ENCODE measurements at places on chromosomes 6 and 20.
A peak's percentile ranks its signal among the peaks of the same experiment; 100 is the strongest.

DNA sequence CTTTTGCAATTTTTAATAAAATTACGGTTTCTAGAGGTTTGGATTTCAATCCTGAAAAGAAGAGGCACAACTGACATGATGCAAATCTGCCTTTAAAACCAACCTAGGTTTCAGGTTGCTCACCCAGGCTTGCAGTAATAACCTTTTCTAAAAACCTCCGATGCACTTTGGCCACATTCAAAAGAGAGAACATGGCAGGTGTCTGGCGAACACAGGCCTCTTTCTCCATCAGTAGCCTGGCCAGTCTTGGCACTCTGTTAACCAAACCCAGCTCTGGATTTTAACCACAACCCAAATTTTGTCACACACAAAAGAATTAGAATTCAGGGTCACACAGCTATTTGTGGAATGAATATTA lies 55.8 kb upstream of the MAFB start:
- no peak for DNase-seq

- no peak for DNase-seq
Observed at GRCh38 chr20:13333036-13333435, 112.0 kb downstream of the ISM1 start.

DNA sequence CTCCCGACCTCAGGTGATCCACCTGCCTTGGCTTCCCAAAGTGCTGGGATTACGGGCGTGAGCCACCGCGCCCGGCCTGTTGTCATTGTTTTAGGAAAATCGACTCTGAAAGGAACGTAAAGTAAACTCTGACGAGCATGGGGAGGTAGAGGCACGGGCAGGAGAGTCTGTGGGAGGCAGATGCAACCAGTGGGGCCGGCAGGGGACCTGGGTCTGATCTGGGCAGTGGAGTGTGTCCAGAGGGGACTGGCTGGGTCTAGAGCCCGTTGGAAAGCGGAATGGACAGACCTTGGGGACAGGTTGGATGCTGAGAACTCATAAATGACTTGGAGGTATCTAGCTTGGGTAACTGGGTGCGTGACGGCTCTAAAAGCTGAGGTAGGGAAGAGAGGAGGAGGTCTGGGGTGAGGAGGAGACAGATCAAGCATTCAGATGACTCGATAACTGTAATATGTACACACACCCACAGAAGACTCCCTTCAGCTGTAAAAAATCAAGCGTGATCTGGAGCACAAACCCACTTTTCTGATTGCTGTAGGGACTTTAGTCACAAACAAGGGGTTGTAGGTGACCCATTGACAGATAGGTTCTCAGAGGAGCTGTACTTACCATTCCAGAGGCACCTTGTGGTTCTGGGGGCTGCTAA lies 22.4 kb downstream of the MANBAL start:
- DNase-seq, result no peak

DNA sequence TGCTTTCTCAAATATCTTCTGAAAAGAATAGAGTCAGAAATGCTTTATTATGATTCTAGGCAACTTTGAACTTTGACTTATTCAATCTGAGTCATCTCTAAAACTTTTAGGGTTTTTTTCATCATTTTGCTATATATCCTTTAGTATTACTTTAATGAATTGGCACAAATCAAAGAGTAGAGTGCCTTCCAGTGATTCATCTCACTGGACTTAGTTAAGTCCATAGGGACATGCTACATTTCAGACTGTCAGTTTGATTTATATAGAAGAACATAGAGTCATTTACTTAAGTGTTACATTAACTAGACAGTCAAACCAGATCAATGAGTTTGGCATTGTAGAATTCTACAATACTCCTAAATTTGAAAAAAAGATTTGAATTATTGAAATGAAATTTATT lies 1235.7 kb upstream of the MAP3K7 start:
- no peak for DNase-seq

- no peak for DNase-seq
Observed at GRCh38 chr20:9424551-9424950, 89.8 kb upstream of the LAMP5 start.

GRCh38 chr20:49867453-49868215 lies 47.7 kb downstream of the SPATA2 start:
- DNase-seq, result no peak

DNA sequence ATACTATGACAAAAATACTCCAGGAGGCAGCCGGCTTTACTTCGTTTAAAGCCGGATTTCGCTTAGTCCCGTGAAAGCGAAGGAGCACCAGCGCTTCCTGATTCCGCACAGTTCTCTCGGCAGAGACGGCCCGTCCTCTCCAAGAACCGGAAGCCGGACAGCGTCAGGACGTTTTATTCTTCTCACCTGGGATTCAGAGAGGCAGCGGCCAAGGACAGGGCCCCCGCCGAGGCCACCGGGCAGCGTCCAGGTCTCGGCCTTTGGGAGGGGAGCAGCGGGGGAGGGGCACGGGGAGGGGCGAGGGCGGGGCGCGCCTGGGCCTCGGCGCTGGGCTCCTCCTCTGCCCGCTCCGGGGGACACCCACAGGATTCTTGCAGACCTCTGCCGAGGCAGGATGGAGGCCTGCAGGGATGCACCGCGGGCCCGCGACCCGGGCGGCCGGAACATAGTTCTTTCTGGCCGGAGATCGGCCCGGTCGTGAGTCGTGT lies 2.8 kb upstream of the DIDO1 start:
- DNase-seq, result no peak

DNA sequence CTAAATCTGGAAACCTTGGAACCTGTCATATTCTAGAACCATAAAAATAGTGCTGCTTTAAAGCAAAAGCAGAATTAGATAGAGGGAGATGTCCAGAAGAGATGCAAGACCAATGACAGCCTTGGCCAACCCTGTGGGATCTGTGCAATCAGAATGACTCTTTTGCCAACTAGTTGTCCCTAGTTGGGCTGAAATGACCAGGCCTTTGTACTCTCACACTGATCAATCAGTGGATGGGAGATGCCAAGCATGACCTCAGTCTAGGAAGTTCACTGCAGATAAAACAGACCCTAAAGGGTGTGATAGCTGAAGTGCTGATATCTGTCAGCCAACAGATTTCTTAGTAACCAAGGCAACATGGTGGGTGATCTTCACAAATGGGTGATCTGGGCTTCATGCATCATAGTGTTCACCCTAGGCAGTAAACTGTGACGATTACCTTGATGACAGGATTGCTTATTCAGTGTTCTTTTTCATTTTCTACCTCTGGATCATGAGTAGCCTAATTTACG lies 52.1 kb downstream of the BCKDHB start:
- no peak for DNase-seq

GRCh38 chr20:53210931-53211330 lies 238.8 kb downstream of the TSHZ2 start:
- no peak for DNase-seq

GRCh38 chr6:166097914-166098522 lies 69.6 kb downstream of the TBXT start:
- DNase-seq, result peak; percentile 40

DNA sequence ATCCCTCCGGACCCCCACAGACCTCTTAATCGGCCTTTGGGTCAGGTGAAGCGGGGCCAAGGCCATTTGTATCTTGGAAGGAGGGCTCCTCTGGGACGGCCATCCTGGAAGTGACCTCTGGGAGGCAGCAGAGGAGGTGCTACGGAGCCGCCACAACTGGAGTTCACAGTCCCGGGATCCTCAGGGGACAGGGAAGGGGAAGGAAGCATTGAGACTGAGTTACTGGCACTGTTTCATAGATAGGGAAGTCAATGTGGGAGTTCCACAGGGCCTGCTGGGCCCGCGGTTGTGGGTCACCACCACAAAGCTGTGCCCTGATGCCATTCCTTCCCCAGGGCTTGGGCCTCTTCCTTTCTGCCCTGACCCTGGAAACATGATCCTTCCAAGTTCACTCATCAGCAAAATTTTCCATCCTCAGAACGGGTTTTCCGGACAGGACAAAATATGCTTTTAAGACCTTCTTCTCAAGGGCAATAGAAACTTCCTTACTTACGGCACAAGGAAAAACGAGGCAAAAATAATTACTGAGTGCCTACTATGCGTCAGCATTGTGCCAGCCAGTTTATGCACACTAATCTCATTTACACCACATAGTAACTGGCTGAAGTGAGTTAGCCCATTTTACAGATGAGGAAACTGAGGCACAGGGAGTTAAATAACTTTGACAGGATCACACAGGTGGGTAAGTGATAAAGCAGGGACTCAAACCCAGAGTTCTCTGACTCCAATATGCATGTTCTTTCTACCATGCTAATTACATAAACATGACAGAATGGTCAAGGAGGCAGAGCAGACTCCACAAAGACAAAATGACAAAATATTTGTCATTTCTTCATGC lies 143.8 kb downstream of the UNC5CL start:
- DNase-seq, result no peak

DNA sequence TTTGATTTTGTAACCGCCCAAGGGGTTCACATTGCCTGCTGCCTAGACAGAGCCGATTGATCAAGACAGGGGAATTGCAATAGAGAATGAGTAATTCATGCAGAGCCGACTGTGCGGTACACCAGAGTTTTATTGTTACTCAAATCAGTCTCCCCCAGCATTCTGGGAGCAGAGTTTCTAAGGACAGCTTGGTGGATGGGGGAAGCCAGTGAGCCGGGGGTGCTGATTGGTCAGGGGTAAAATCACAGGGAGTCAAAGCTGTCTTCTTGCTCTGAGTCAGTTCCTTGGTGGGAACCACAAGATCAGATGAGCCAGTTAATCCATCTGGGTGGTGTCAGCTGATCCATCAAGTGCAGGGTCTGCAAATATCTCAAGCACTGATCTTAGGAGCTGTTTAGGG lies 60.0 kb upstream of the EZR start:
- DNase-seq, result no peak

DNA sequence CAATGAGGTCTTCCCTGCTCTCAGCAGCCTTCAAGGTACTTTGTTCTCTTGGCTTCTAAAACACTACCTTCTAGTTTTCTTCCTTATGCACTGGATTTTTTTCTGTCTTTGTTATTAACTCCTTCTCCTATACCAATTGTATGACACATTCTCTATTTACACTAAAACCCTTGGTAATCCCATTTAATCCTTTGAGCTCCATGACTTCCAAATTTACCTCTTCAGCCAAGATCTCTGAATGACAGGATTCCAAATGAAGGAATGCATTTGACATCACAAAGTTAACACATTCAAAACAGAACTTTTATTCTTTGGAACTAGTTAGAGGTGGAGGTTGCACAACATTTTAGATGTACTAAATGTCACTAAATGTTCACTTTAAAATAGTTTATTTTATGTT lies 86.6 kb upstream of the SAMD5 start:
- no peak for DNase-seq

GRCh38 chr6:169212897-169213813 lies 40.5 kb downstream of the THBS2 start:
- DNase-seq, result peak; percentile 73

DNA sequence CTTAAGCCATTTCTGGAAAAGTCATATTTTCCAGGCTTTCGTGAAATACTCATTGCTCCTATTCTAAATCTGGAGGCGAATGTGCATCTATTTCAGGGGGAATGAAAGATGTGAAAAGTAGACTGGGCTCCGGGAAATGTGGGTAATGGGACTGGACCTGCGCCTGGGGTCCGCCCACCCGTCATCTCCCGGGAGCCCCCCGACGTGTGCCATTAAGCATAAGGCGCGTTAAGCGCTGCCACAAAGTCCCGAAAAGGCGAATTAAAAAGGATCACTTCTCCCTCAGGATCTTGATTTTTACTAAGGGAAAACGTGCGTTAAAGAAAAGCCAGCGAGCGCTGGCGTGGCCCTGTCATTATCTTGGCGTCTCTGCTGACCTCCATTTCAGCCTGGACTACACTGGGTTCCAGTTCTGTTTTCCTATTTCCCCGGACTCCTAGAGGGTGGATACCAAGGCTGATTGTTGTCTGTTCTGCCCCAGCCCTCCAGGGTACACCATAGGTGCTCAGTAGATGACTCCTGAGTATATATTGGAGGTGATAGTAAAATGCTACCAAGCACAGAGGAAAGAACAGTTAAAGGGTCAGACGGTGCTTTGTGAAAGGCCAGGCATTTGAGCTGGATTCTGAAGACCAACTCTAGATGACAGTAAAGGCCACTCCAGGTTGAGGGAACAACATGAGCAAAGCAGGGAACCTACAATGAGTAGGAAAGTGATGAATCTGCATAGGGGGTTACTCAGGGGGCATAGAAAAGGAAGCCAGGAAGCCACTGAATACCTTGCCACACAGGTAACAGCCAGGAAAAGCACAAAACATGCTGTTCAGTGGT lies 89.2 kb upstream of the ARID1B start:
- no peak for DNase-seq

DNA sequence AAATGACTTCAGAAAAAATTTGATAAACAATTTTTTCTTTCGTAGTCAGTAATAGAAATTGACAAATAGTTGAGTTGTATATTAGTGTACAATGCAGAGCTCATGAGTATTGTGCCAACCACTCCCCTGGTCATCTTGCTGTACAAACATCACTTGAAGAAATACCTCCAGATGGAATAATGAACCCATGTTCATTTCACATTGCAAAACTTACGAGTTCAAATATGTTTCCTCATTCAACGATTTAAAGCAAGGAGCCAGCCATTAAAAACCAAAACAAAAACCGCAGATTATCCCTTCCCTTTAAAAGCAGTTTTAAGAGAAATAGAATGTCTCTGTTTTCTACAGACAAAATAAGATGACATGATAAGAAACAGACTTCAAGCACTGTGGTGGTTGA lies 62.5 kb downstream of the RALGAPA2 start:
- no peak for DNase-seq

DNA sequence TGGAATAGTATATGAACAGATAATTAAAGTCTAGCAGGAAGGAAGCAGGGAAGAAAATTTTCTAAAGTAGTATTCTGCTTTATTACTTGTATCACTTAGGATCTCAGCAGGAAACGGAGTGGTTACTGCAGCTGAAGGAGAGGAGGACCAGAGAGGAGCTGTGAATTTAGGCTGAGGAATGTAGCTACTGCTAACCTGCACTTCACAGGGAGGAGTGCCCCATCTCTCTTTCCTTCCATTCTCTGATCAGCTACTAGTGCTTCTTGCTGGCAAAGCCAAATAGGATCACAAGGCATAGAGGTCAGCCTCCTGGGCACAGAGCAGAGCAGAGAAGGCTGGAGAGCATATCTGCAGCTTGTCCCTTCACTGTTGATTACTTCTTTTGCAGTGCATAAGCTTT lies 205.3 kb upstream of the ASCC3 start:
- no peak for DNase-seq

GRCh38 chr20:64056889-64057627 lies 5.9 kb upstream of the TCEA2 start:
- no peak for DNase-seq

DNA sequence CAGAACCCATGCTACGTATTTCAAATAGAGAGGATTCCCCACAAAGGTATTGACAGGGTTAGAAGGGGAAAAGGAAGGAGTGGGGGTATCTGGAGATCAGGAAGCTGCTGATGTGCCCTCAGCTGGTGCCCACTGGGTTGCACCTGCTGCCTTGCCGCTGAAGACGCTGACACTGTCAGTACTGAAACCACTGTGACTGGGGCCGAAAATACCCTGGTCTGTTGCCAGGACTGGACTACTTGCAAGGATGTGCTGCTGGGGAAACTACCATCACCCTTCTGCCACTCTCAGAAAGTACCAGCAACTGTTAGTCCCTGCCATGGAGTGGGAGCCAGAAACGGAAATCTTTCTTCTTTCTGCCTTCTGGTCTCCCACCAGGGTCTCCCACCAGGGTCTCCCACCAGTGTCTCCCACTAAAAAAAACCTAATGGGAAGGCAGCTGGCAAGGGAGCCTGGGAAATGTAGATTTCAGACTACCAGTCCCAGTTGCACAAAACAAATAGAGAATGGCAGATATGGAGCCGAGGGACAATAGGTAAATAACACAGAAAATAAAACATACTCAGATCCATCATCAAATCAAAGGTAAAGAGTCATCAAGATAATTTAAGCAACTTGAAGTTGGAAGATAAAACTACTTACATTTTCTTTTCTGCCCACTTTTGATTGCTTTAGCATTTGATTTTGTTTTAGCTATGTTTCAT lies 204.8 kb downstream of the TPBG start:
- no peak for DNase-seq

All from stimulated activated CD8-positive, alpha-beta memory T cell treated with anti-CD3 and anti-CD28 coated beads, Interleukin-15, amount 100 ng/mL, for 24 hours (primary cell).